ELR (cell line): ENCODE measurements at places on chromosomes 13 and 19.

DNA sequence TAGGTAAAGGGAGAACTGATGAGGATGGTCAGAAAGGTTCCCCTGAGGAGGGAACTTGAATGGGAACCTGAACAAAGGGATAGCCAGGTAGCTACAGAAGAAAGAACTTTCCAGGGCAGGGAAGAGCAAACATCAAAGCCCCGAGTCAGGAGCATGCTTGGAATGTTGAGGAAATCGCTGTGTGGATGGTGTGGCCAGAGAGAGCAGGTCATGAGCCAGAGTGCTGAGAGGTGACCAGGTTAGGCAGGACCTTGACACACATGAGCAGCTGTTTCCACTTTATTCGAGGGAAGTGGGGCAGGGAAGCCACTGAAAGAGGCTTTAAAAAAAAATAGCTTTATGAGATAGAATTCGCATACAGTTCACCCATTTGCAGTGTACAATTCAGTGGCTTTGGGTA, 4.4 kb downstream of the RAB8A start:
- DNase-seq, result no peak

- no peak for DNase-seq
These were observed 17.5 kb downstream of the TMEM255B start for GRCh38 chr13:113776231-113777125.

GRCh38 chr19:5289060-5289990, 51.3 kb downstream of the PTPRS start:
- no peak for DNase-seq

DNA sequence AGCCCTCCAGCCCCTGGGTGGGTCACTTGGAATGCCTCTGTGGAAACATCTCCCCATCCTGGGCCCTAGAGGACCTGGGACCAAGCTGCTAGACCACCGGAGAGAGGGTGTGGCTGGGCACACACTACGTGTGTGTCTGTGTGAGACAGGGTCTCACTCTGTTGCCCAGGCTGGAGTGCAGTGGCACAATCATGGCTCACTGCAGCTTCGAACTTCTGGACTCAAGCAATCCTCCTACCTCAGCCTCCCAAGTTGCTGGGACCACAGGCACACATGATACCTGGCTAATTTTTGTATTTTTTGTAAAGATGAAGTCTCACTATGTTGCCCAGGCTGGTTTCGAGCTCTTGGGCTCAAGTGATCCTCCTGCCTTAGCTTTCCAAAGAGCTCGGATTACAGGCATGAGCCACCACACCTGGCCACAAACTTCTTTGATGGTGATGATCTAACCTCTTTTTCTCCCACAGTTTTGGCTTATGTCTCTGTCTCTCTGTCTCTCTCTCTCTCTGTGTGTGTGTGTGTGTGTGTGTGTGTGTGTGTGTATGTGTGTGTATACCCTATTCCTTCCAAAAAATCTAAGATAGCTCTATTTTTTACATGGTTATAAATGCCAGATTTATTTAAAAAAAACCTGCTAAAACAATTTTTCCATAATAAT, 32.1 kb upstream of the SLC7A9 start:
- DNase-seq, result no peak

- no peak for DNase-seq
These were observed 10.8 kb downstream of the NFKBID start for GRCh38 chr19:35889370-35890112.

DNA sequence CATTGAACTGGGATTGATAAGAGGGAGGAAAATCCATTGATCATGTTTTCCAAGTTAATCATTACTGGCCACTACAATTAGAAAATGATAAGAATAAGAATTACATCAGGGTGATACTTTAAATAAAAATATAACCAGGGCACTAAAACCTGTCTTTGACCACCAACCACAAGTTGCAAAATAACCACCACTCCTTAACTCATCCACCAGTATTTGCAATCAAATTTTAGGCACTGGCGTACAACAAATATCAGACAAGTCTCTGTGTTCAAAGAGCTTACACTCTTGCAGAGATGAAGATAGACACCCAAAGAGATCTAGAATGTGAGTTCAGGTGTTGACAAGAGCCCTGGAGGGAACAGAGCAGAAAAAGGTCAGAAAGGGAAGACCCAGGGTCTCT, 514 bp downstream of the CEACAM3 start:
- no peak for DNase-seq

DNA sequence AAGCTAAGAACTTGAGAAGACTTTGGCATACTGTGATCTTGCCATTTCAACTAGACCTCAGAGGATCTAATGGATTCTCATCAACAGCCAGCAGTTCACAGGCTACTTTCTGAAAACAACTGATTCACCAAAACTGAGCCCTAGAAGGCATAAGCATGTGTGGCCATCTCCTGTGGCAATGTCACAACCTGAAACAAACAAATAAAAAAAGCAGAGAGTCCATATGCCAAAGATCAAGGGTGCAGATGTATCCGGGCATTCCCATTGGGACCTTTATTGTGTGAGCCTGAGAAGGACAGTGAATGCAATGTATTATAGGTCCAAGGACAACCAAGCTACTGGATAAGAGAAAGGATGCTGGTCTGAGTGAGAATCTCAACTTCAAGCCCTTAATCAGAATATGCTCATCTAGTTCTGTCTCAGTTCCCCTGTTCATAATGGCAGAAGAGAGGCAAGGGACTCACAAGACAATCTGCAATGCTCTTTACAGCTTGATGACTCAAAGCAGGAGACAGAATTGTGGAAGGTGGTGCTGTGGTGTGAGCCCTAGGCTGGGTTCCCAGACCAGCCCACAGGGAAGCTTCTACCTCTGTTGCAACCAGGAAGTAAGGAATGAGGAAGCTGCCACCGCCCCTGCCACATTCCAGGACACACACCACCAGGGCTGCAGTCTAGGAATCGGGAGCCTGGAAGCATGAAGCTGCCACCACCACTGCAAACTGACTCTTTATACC, 133.7 kb downstream of the RAP2A start:
- DNase-seq, result peak; percentile 21

- DNase-seq, result peak; percentile 68
These were observed 14.9 kb downstream of the FGF21 start for GRCh38 chr19:48770266-48770665.

GRCh38 chr19:17570791-17571190, 15.3 kb downstream of the COLGALT1 start:
- DNase-seq, result no peak

GRCh38 chr19:12937093-12937926, 1.1 kb upstream of the CALR start:
- DNase-seq, result peak; percentile 46

GRCh38 chr13:75760131-75761021, 124.2 kb downstream of the LMO7 start:
- no peak for DNase-seq

DNA sequence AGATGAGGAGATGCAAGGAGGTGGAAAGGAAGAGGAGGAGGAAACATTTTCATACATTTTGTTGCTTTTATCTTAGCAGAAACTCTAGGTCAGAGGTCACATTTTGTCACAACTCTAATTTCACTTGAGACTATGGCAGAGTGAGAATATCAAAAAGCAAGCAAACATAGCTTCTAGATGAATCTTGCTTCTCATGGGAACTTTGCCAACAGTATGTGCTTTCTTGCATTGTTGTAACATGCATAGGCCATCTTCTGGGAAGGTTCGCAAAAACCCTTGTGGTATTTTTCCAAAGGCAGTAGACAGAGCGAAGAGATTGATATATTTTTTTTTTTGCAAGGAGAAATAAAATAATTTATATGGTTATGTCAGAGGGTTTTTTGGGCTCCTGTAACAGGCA, 291.3 kb downstream of the MTUS2 start:
- DNase-seq, result no peak

GRCh38 chr19:49691243-49692146, 579 bp downstream of the CPT1C start:
- DNase-seq, result peak; percentile 83

DNA sequence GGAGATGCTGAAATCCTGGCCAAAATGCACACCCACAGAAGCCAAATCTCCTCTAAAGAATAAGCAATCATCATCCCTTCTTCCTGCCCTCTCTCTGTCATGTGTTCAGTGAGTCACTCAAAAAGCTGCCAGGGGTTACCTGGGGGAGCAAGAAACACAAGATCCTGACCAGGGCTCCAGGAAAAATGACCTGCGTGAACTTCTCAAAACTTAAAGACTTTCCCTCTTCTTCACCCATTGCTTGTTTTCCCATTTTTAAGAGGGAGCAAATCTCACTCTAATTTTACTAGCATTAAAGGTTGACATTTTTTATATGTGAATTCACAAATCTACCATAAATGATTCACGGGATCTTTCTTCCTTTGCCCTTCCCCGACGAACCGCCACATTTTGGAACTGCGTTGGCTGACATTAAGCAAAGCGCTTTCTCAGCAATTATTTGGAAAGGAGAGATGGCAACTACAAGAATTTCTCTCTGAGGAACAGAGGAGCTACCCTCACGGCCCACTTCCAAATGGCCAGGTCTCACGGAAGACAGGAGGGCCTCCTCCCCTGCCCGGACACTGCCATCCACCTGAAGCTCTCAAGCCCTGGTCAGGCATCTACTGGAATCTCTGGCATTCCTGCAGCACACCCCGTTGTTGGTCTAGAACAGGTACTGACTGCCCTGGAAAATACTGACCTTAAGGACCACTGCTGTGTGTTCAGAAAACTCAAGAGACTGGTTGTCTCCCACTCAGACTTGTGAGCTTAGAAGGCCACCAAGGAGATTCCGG, 14.2 kb downstream of the TSHZ3 start:
- DNase-seq, result peak; percentile 58
